Colonic mucosa (tissue), 4 donors: ENCODE measurements at places on chromosomes 16 and 17. TPM values are rescaled to one million over a fixed set of nuclear protein-coding genes. Genes with fewer than 3 reads are reported as not detected.

DNA sequence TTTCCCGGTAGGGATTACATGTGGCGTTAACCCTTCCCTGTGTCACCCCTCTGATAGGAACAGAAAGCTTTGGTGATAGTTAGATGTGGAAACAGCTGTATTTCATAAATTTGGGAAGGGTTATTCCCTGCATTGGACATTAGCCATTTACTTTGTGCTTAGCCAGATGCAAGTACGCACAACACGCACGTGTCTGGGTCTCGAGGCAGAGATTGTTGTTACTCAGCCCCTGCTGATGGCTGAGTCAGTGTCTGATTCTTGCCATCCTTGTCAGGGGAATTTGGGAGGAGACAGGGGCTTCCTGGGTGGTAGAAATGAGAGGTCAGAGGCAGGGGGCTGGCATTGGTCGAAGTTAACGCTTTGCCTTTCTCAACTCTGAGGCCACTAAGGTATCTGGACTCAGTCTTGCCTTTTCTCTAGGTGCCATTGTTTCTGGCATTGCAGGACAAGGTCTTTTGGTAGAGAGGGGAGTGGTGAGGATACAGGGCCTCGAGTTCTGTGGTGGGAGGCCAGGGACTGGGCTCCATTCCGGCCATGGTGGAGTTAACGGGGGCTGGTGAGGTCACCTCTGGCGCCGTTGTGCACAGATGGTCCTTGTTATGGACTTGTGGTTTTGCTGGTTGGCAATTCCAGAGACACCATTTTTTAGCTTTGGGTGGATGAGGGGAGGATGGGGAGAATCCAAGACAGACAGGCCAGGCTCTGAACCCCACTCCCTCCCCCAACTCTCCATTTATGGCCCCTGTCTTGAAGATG lies 8.2 kb downstream of the MMP2 start:
- no peaks in the 10 kb centered on the region for H3K4me1 ChIP-seq
- H3K27ac ChIP-seq: no peak overlapping the region
- no peak for DNase-seq
- H3K4me3 ChIP-seq: no peak overlapping the region

The DGKE gene
- 10.5 TPM for total RNA-seq

The NDRG4 gene
- total RNA-seq: 9.8 TPM

DNA sequence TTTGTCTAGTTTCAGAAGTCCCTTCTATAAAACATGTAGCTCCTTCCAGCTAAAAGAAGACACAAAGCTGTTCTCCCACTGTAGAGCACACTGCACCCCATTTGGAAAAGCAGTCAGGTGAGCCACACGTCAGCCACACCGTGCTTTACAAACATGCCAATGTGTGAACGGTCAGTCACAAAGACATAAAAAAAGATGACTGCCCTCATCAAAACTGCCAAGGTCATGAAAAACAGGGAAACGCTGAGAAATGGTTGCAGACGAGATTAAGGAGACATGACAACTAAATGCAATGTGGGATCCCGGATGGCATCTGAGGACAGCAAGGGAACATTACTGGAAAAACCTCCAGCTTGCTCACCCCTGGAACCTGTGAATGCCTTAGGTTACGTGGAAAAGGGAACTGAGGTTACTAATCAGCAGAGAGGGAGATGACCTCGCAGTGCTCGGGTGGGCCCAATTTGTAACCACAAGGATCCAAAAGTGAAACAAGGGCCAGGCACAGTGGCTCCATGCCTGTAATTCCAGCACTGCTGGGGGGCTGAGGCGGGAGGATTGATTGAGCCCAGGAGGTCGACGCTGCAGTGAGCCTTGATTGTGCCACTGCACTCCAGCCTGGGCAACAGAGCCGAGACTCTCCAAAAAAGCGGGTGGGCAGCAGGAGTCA lies 8.1 kb downstream of the ANKRD11 start:
- H3K4me1 ChIP-seq: peaks cover 45% of the 10 kb centered on the region
- peak overlapping the region; percentile 2 for H3K4me3 ChIP-seq
- H3K27ac ChIP-seq: peak overlapping the region; percentile 86

The ANKRD40CL gene
- total RNA-seq: 54.5 TPM

GRCh38 chr17:35257208-35257659 lies 14.4 kb downstream of the SLFN5 start:
- peak; percentile 74 for DNase-seq
- H3K27ac ChIP-seq: no peak overlapping the region
- H3K4me3 ChIP-seq: no peak overlapping the region
- H3K4me1 ChIP-seq: no peaks in the 10 kb centered on the region

The SLC16A13 gene
- 11.0 TPM for total RNA-seq

DNA sequence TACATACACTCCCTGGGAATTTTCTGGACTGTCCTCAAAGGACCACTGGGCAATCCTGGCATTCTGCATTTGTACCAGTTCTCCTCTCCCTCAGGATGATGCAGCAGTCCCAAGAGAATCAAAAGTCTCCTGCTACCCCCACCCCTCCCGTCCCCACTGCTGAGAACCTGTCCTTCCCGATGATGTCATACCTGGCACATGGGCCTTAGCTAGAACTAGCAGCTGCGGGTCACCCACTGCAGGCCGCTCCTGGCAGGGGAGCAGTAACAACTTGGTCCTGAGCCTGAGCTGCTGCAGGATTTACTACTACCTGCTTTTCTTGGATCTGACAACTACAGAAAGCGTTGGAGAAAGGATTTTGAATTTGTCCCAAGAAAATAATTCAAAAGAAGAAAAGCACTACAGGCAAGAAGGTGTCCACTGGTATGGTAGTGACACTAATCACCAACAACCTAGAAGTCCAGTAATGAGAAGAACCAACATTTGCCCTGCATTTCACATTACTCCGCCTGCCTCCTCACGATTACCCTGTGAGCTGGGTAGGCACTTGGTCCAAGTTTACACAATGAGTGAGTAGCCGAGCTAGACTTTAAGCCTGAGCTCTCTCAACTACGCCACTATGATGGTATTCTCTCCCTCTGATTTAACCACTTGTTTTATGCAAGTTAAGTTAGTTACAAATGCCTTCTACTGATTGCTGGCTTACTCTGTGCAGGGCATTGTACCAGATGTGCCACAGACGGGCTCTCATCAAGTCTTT lies 55.3 kb upstream of the ETV4 start:
- no peaks in the 10 kb centered on the region for H3K36me3 ChIP-seq
- no peak overlapping the region for H3K4me3 ChIP-seq
- H3K4me1 ChIP-seq: no peaks in the 10 kb centered on the region
- H3K27me3 ChIP-seq: no peaks in the 10 kb centered on the region
- H3K27ac ChIP-seq: no peak overlapping the region
- no peak for DNase-seq

DNA sequence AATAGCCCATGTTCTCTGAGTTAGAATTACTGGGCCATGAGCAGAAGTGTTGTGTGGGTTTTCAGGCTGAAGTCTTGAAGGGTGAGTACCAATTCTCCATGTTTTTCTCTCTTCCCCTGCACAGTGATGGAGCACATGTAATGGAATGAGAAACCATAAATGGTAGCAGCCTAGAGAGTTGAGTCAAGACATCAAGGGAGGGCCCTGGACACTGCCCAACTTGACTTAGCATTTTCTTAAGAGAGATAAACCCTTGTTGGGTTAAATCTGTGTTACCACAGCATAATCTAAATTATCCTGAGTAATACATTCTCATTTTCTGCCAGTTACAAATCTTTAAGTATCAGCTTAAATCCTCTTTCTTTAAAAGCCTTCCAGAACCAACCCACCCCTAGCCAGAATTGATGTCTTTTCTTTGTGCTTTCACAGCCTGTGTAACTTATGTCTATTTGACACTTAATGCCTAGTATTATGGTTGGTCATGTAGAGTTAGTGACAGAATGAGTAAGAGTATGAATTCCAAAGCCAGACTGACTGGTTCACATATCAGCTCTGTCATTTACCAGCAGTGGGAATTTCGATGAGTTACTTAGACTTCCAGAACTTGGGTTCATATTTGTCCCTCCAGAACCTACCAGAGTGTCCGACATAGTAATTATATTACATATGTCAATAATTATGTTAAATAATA lies 27.0 kb upstream of the RGS9 start:
- no peak for DNase-seq
- H3K36me3 ChIP-seq: no peaks in the 10 kb centered on the region
- no peak overlapping the region for H3K27ac ChIP-seq
- no peak overlapping the region for H3K4me3 ChIP-seq
- H3K27me3 ChIP-seq: no peaks in the 10 kb centered on the region
- no peaks in the 10 kb centered on the region for H3K4me1 ChIP-seq

DNA sequence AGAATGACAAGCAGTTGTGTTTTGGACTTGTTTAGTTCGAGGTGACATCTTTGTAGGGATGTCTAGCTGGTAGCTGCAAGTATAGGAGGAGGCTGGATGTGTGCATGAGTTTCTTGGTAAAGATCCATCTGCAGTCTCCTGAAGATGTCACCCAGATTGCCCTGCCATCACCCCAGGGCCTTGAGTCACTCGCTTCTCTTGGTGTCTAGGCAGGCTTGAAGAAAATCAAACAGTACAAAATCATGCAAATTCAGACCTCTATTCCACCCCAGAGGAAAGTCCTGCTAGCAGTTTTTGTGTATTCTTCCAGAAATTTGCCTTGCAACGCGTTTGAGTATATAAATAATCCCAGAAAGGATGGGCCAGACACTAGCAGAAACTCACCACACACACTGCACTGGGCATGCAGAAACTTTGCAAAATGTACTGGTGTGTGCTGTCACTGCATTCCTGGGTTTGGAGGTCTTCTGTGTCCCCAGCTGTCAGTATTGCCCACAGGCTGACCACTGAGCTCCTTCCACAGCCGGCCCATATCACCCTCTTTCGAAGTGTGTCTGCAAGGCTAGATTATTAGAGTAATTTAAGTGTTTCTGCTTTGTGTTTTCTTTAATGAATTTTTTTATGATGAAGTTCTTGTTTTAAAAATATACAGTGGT lies 51.5 kb downstream of the TENT4B start:
- H3K27me3 ChIP-seq: no peaks in the 10 kb centered on the region
- no peak for DNase-seq
- peaks cover 15% of the 10 kb centered on the region for H3K4me1 ChIP-seq
- H3K27ac ChIP-seq: no peak overlapping the region

GRCh38 chr17:50638966-50639713 lies 4.5 kb downstream of the ABCC3 start:
- H3K27me3 ChIP-seq: no peaks in the 10 kb centered on the region
- H3K36me3 ChIP-seq: no peaks in the 10 kb centered on the region
- H3K27ac ChIP-seq: peak overlapping the region; percentile 86
- peak; percentile 98 for DNase-seq
- H3K4me1 ChIP-seq: peaks cover 34% of the 10 kb centered on the region
- H3K4me3 ChIP-seq: no peak overlapping the region

DNA sequence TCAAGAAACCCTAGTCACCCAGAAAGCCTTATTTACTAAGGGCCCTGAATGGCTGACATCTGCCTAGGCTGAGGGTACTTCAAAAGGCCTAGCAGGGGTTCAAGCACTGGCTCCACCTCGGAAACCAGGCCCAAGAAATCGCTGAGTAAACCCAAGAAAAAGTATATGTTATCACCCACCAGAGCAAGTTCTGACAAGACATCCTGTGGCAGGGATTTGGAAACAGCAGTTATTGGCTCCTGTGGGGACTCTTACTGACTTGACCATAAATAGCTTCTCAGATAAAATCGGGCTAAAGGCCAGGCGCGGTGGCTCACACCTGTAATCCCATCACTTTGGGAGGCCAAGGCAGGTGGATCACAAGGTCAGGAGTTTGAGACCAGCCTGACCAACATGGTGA lies 12.2 kb downstream of the ATP6V0D1 start:
- H3K27me3 ChIP-seq: no peaks in the 10 kb centered on the region
- no peaks in the 10 kb centered on the region for H3K36me3 ChIP-seq
- peaks cover 12% of the 10 kb centered on the region for H3K4me1 ChIP-seq

The SLC12A3 gene
- total RNA-seq: not detected
